ENCODE measurements at places on chromosomes 16 and 17.

- H3K36me3 ChIP-seq, result no peaks in the 10 kb centered on the region
- H3K27me3 ChIP-seq, result no peaks in the 10 kb centered on the region
- H3K27ac ChIP-seq, result peak overlapping the region; percentile 91
- H3K4me1 ChIP-seq, result peaks cover 39% of the 10 kb centered on the region
These were observed 51.7 kb upstream of the MTSS2 start for GRCh38 chr16:70737377-70738082.

DNA sequence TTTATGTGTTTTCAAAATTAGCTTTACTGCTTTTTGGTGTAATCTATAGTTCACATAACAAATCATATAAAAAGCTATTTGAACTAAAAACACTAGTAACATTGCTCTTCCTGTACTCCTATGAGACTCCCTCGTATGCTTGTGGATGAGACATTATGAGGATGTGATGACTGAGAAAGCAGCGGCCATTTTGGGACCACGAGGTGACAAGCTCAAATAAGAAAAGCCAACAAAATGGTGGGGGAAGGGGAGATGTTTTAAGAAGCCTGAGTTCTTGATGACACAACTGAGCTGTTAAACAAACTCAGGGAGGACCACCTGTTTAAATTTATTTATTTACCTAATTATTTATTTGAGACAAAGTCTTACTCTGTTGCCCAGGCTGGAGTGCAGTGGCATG lies 4.5 kb downstream of the CCL18 start:
- no peaks in the 10 kb centered on the region for H3K27me3 ChIP-seq
- DNase-seq, result no peak
- no peaks in the 10 kb centered on the region for H3K36me3 ChIP-seq
- no peak overlapping the region for H3K4me3 ChIP-seq

- H3K4me3 ChIP-seq, result peak overlapping the region; percentile 86
- H3K36me3 ChIP-seq, result peaks cover 3% of the 10 kb centered on the region
- no peak for DNase-seq
- H3K27me3 ChIP-seq, result no peaks in the 10 kb centered on the region
These were observed 668 bp downstream of the USP36 start for GRCh38 chr17:78839762-78840529.

DNA sequence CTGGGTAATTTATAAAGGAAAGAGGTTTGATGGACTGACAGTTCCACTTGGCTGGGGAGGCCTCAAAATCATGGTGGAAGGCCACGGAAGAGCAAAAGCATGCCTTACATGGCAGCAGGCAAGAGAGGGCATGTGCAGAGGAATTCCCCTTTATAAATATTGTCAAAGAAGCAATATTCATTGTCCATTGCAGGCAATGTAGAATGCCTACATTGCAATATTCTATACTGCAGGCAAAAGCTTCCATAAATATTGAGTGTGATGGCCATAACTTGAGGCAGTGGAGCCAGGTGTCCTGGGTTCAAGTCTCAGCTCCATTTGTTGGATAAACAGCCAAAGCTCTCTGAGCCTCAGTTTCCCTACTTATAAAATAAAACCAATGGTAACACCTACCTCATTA lies 322.3 kb downstream of the SHISA9 start:
- H3K27me3 ChIP-seq, result no peaks in the 10 kb centered on the region
- H3K4me3 ChIP-seq, result no peak overlapping the region
- DNase-seq, result no peak
- no peaks in the 10 kb centered on the region for H3K4me1 ChIP-seq
- no peak overlapping the region for H3K27ac ChIP-seq

DNA sequence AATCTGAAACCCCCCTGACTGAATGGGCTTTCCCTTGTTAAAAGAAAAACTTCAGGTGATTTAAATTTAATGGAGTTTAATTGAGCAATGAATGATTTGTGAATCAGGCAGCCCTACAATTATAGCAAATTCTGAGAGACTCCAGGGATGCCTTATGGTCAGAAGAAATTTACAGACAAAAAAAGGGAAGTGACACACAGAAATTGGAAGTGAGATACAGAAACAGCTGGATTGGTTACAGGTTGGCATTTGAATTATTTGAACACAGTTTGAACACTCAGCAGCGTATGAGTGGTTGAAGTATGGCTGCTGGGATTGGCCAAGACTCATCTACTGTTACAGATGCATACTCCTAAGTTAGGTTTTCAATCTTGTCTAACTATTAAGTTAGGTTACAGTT lies 19.0 kb upstream of the CPHXL start:
- H3K4me1 ChIP-seq, result no peaks in the 10 kb centered on the region
- no peak overlapping the region for H3K4me3 ChIP-seq
- no peaks in the 10 kb centered on the region for H3K36me3 ChIP-seq
- no peaks in the 10 kb centered on the region for H3K27me3 ChIP-seq
- DNase-seq, result no peak
- no peak overlapping the region for H3K27ac ChIP-seq

- no peaks in the 10 kb centered on the region for H3K4me1 ChIP-seq
- no peak overlapping the region for H3K27ac ChIP-seq
- peaks cover 31% of the 10 kb centered on the region for H3K36me3 ChIP-seq
- no peaks in the 10 kb centered on the region for H3K27me3 ChIP-seq
These were observed 12.6 kb upstream of the FOXJ1 start for GRCh38 chr17:76153640-76154039.

- no peaks in the 10 kb centered on the region for H3K36me3 ChIP-seq
- DNase-seq, result no peak
- no peak overlapping the region for H3K4me3 ChIP-seq
- H3K27me3 ChIP-seq, result peaks cover 62% of the 10 kb centered on the region
- no peaks in the 10 kb centered on the region for H3K4me1 ChIP-seq
These were observed 15.2 kb downstream of the ALOX12B start for GRCh38 chr17:8072341-8072728.

- H3K27me3 ChIP-seq, result no peaks in the 10 kb centered on the region
- peak; percentile 75 for DNase-seq
- no peaks in the 10 kb centered on the region for H3K4me1 ChIP-seq
- no peaks in the 10 kb centered on the region for H3K36me3 ChIP-seq
- peak overlapping the region; percentile 61 for H3K27ac ChIP-seq
These were observed 88.5 kb downstream of the CLEC16A start for GRCh38 chr16:11032922-11033291.

DNA sequence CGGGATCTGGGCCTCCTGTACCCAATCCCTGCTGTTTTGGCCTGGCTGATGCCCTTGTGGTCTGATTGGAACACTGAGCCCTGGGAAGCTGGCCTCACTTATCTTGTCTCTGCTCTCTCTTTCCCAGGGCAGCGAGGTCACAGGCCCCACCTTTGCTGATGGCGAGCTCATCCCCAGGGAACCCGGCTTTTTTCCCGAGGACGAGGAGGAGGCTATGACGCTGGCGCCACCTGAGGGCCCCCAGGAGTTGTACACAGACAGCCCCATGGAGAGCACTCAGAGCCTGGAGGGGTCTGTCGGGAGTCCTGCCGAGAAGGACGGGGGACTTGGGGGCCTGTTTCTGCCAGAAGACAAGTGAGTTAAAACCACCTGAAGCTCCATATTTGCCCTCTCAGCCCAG lies 126.0 kb downstream of the RAB11FIP4 start:
- no peak overlapping the region for H3K4me3 ChIP-seq
- no peak overlapping the region for H3K27ac ChIP-seq
- DNase-seq, result no peak
- H3K4me1 ChIP-seq, result no peaks in the 10 kb centered on the region

DNA sequence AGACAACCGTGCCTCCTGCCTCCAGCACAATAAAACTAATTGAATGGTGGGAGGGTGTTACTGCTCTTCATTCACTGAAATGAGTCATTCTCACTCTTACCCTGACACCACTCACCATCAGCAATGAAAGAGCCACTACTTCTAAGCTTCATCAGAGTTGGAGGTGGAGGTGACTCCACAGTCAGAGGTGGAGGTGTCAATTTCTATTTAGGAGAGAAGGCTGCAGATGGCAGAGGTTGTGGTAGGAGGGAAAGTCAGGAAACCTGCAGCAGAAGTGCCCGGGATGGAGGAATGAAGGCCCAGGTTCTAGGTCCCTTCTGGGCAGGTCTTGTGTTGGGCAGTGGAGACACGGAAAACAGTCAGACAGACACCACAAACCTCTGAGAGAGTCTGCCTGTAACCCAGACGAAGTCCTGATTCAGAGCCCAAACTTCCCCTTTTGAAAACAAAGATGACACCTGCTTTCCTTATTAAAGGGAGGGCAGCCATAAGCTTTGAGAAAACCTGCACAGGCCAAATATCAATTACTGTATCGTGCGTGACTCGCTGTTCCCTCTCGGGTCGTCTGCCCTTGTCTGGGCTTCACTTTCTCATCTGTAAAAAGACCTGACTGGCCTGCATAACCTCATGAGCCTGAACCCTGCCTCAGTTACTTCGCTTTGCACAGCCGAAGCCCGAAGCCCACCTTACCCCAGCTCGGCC lies 668 bp downstream of the ATPAF2 start:
- peaks cover 35% of the 10 kb centered on the region for H3K4me1 ChIP-seq
- H3K27ac ChIP-seq, result peak overlapping the region; percentile 93
- H3K27me3 ChIP-seq, result no peaks in the 10 kb centered on the region
- no peaks in the 10 kb centered on the region for H3K36me3 ChIP-seq
- peak overlapping the region; percentile 88 for H3K4me3 ChIP-seq

DNA sequence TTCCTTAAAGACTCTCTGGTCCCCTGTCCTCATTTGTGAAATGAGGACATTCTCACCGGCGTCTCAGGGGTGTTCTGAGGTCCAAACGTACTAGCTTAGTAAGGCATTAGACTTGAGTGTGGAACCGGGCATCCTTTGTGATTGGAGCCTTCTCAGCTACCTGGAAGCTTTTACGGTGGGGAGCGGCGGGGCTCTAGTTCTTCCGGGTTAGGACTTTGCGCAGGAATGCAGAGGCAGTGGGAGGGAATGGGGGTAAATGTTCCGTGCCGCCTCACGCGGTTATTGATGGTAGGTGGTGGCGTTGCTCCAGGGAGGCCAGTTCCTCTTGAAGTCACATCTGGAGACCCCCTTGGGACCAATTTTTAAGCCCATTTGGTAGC lies 113.6 kb downstream of the SNX29 start:
- no peak overlapping the region for H3K4me3 ChIP-seq
- H3K36me3 ChIP-seq, result no peaks in the 10 kb centered on the region
- H3K27ac ChIP-seq, result no peak overlapping the region
- peaks cover 11% of the 10 kb centered on the region for H3K4me1 ChIP-seq
- no peaks in the 10 kb centered on the region for H3K27me3 ChIP-seq

- H3K4me3 ChIP-seq, result no peak overlapping the region
- no peaks in the 10 kb centered on the region for H3K36me3 ChIP-seq
- H3K4me1 ChIP-seq, result no peaks in the 10 kb centered on the region
- H3K27ac ChIP-seq, result no peak overlapping the region
- no peak for DNase-seq
These were observed 25.1 kb upstream of the SUPT4H1 start for GRCh38 chr17:58377093-58377601.

DNA sequence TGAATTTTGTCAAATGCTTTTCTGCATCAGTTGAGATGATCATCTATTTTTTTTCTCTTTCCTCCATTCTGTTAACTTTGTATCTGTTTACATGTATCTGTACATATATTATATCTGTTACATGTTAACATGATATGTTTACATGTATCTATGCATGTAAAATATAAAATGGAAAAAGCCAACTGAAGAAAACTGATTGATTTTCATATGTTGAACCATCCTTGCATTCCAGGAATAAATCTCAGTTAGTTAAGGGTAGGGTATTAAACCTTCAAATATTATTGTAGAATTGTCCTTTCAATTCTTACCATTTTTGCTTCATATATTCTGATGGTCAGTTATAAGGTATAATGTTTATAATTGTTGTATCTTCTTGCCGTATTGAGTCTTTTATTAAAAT lies 336.1 kb downstream of the ZFHX3 start:
- no peak for DNase-seq
- H3K4me3 ChIP-seq, result no peak overlapping the region
- no peaks in the 10 kb centered on the region for H3K36me3 ChIP-seq
- no peak overlapping the region for H3K27ac ChIP-seq
- no peaks in the 10 kb centered on the region for H3K27me3 ChIP-seq

GRCh38 chr17:27569257-27569722 lies 61.7 kb upstream of the LGALS9 start:
- no peak overlapping the region for H3K4me3 ChIP-seq
- peak overlapping the region; percentile 96 for H3K27ac ChIP-seq
- no peak for DNase-seq
- no peaks in the 10 kb centered on the region for H3K27me3 ChIP-seq
